ENCODE measurements at places on chromosomes 2 and 18.

DNA sequence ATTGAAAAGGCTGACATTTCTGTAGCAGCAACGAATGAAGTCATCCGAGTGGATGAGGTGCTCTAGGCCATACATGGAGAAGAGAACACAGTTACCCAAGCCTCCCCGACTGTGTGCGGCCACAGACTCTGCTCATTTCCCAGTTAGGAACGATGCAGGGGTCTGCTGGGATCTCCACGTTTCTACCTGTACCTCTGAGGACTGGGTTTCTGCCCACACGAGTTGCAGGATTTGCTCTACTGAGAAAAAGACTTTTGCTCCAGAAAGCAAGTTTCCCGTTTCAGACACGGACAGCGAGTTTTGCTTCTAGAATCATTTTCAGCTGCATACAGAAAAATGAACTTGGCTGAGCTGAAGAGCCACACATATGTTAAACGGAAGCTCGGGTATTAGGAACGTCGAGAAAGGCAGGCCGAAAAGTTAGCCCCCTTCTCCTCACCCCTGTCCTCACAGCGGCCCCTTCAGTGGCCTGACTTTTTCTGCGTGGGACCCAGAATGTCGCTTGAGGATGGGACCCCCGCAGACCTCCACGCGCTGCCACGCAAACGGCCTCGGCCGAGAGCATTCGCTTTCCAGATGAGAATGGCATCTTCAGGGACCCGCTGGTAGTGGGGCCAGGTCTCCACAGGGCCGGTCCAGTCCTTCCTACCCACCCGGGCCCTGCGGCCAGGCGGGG, 582 bp upstream of the RAB31 start:
- no peak for DNase-seq

GRCh38 chr2:102880731-102881130, 118.9 kb downstream of the TMEM182 start:
- DNase-seq, result no peak

DNA sequence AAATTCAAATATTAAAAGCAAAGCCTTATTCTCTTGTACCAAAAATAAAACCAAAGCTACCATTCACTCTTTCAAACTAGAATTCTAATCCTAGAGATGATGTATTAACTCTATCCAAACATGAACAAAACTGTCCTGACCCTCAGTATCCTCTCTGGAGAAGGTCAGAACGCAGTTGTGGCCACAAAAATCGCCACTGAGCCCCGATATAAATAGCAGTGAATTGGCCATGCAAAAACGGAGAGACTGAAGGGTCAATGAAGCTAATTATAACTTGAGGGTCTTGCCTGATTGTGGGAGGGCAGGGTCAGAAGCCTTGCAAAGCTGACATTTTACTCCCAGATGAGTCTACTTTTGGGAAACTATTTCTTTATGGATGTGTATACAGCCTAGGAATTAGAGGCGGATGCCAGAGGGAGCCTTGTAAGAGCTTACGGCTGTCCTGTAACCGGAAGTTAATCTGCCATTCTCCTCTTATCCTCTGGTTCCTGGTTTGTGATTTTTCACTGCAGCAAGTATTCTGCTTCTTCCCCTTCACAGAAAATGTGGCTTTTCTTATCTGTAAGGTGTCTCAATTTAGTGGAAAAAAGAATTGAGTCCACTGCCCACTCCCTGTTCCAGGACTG, 28.1 kb downstream of the CAVIN2 start:
- no peak for DNase-seq

DNA sequence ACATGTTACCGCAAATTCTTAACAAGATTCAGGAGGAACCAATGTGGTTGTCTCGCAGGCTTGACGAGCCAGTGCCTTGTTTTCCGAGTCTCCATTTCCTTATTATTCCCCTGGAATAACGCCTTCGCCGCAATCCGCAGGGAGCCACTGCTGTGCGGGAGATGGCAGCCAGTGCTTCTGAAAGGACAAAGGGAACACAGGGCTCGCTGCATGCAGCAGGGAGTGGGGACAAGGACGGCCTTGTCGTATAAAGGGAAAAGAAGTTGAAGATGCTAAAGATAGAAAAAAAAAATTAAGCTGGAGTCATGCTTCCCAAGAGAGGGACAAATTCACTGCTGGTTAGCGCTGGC, 221.4 kb downstream of the NDUFA10 start:
- DNase-seq, result no peak

DNA sequence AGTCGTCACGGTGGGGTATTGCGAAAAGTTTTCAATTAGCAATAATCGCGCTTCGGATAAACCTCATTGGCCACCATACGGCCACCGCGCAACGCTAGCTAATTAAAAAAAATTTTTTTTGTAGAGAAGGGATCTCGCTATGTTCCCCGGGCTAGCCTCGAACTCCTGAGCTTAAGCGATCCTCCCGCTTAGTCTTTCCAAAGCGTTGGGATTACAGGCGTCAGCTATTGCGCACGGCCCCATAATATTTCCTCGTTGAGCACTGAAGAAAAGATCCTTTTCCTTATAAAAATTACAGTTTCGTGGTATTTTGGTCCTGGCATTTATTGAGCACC, 759 bp upstream of the ACTR1B start:
- DNase-seq, result no peak

DNA sequence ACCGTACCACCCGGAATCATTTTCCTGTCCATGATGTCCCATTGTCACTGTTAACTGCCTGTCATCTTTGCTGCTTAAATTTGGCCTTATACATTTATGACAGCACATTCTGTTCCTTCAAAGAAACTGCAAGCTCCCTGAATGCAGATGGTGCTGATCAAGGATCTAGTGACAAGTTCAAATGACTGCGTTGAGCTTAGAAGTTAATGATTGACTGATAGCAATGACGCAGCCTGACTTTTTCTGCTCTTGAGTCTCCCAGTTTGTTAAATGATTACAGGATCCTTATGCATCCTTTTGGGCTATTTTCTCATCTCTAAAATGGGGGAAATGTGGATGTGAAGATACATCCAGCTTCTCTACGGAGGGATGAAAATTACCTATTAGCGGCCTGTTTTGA, 159.0 kb downstream of the DCC start:
- DNase-seq, result no peak

- no peak for DNase-seq
Observed at GRCh38 chr2:39370101-39370500, 67.0 kb downstream of the MAP4K3 start.

DNA sequence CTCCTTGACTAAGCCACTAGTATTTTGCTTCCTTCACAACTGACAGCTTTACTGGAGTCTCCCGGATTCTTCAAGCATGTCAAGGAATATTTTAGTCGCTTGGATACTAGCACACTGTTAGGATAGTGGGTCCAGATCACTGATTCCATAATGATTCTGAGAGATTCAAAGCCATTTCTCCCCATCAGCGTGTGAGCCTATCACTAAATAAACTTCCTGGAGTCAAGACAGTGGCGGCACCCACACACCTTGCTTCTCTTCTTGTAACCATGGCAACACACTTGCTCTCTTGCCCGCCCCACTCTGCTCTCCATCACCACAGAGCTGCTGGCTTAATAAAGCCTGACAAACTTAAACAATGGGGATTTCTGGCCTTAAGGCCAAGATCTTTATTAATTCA, 245.1 kb downstream of the LRRTM1 start:
- no peak for DNase-seq

DNA sequence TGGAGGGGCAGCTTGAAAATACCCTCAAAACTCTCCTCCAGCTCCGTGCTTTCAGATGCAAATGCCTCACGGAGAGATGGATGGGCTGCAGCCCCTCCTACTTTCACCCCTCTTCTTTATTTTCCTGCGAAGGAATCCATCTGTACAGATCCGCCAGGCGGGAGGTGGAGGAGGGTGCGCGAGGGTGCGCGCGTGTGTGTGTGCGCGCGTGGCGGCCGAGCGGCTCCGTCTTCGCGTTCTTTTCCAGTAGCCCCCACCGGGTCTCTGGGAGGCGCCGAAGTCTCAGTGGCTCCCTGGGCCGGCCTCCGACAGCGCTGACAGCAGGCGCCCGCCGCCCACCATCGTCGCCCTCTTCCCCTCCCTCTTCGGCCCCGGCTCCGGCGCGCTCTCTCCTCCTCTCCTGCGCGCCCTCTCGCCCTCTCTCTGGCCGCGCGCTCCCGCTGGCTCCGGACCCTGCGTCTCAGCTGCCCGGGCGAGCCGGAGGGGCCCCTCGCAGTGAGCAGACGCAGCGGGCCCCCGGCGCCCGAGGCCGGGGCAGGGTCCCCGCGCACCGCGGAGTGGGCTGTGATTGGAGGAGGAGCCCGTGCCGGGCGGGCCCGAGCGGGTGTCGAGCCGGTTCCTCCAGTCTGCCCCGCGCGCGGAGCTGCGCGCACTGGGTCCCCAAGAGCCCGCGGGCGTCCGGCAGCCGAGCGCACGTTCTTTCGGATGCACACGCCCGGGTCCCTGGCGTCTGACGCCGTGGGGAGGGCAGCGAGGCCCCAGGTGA, at the start of gene CDH7:
TSS of gene CDH7 (plus strand) at position 624 of the 766 bp plus-strand sequence. CDS start 11,831 bp downstream, outside the sequence.
- DNase-seq, result no peak

GRCh38 chr2:20744366-20745335, 77.7 kb downstream of the GDF7 start:
- no peak for DNase-seq

DNA sequence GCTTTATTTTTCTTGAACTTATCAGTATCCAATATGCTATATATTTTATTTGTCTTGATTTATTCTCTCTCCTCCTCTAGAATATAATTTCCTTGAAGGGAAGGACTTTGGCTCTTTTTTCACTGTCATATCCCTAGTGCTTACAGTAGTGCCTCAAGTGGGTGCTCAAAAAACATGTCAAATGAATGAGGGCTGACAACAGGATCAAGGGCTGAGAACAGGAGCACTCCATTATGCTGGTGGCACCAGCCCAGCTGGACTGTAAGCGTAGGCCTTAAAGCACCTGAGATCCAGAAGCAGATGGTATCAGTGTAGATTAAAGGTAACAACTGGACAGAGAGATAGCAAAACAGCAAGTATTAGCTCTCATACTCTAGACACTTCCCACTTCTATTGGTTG, 46.3 kb downstream of the PMS1 start:
- DNase-seq, result no peak

DNA sequence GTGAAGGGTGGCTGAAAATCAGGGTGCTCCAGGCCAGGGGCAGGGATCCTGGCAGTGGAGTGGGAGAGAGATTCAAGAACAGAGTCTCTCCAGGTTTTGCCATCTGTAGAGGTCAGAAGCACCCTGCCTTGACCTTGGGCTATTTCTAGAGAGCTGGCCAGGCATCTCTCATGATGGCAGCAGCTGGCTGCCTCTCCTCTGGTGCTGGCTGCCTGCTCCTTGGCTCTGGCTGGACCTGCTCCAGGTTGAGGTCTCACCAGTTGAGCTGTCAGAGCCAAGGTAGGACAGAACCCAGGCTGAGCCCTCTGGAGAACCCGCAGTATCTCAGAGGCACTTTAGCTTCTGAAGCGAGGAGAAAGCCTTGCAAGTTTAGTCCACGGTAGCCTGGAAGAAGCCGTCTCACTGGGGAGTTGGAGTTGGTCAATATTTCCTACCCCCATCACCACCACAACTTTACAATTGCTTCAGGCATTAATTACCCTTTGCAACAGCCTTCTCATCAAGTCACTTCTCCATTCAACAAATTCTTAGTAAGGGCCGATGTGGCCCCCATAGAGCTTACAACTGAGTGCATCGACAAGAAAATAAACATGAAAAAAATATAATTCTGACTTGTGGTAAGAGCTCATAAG, 25.6 kb downstream of the GNLY start:
- DNase-seq, result no peak

DNA sequence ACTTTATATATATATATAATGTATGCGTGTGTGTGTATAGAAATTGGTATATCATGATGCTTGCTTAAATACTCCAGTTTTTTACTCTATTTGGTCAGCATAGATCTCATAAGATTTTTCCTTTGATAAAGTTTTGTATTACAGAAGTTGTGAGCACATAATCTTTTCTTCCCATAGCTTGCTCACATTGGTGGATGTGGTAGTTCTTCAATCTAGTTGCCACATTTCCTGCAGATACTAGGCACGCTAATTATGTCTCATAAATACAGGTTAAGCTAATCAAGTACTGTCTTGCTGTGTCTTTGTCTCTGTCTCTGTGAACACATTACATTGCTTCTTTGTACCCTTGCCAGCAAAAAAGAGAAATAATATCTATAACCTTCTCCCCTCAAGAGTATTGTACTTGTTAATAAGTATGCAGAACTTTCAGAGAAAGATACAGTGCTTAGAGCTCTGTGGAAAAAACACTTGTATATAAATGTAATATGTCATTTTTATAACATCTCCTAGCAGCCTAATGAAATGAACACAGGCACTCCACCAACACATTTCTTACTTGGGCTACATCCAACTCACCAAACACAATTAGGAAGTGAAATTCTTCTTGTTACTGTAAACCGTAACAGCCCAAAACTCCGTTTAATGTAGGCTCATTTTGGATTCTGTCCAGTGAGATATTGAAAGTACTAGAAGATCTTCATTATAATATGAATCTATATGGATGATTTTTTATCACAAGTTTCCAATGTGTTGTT, 306.7 kb upstream of the SLC8A1 start:
- no peak for DNase-seq

DNA sequence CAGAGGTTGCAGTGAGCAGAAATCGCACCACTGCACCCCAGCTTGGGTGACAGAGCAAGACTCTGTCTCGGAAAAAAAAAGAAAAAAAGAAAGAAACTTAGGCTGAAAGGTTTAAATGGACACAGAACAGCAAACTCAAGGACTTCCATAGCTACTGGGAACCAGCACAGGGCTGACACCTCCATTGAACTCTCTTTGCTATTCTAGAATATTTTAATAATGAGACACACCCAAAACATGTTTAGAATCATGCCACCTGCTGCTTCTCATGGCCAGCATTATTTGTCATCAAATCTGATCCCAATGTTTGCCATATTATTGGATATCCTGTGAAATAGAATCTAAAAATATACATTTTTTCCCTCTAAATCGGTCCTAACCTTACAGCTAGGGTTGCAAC, 42.7 kb upstream of the LTBP1 start:
- no peak for DNase-seq

- DNase-seq, result no peak
Observed at GRCh38 chr2:6578416-6578815, 287.3 kb downstream of the CMPK2 start.

- no peak for DNase-seq
Observed at GRCh38 chr18:13264091-13265007, 45.8 kb downstream of the LDLRAD4 start.

GRCh38 chr2:159925975-159926374, 128.0 kb upstream of the CD302 start:
- no peak for DNase-seq

GRCh38 chr2:86074256-86074655, 31.4 kb downstream of the POLR1A start:
- DNase-seq, result no peak

- DNase-seq, result no peak
Observed at GRCh38 chr2:9984217-9984739, 32.8 kb downstream of the GRHL1 start.

GRCh38 chr2:147689220-147689909, 155.5 kb upstream of the ACVR2A start:
- DNase-seq, result no peak
